ENCODE measurements at places on chromosomes 11 and 22. TPM values are rescaled to one million over a fixed set of nuclear protein-coding genes. Genes with fewer than 3 reads are reported as not detected.

Gene TRMU
- 107 TPM for polyA plus RNA-seq

Gene CHST1
- polyA plus RNA-seq, result 12.1 TPM

Gene ASPHD2
- polyA plus RNA-seq, result 0.40 TPM

Gene TBX10
- polyA plus RNA-seq, result not detected

Gene FADS3
- 98.2 TPM for polyA plus RNA-seq

Gene GDPD4
- not detected for polyA plus RNA-seq

Gene ESAM
- 31.2 TPM for polyA plus RNA-seq

Gene TMEM191C
- 3.6 TPM for polyA plus RNA-seq

Gene MAJIN
- not detected for polyA plus RNA-seq

Gene BAIAP2L2
- 4.6 TPM for polyA plus RNA-seq

Gene LRRC32
- polyA plus RNA-seq, result 63.7 TPM

Gene NAALADL1
- 11.0 TPM for polyA plus RNA-seq

Gene OR4C3
- not detected for polyA plus RNA-seq

Gene ACCS
- polyA plus RNA-seq, result 108 TPM

Gene ANGPTL5
- polyA plus RNA-seq, result 0.22 TPM

Gene HTR3B
- not detected for polyA plus RNA-seq

Gene DEPDC7
- polyA plus RNA-seq, result 0.67 TPM

Gene CDCA5
- 1.6 TPM for polyA plus RNA-seq

Gene TXN2
- polyA plus RNA-seq, result 213 TPM

Gene MAPK8IP2
- 5.0 TPM for polyA plus RNA-seq

Gene NFAM1
- 3.1 TPM for polyA plus RNA-seq

Gene TMEM123
- polyA plus RNA-seq, result 23.7 TPM

Gene OR4C46
- not detected for polyA plus RNA-seq

Gene UPK2
- polyA plus RNA-seq, result 1.0 TPM

Gene IFITM10
- 76.5 TPM for polyA plus RNA-seq

Gene MRGPRX3
- not detected for polyA plus RNA-seq

Gene GLYATL1
- 0.18 TPM for polyA plus RNA-seq

Gene TENM4
- 1.6 TPM for polyA plus RNA-seq

Gene RAB36
- 7.0 TPM for polyA plus RNA-seq

Gene THOC5
- polyA plus RNA-seq, result 23.7 TPM

Gene CABP4
- 0.31 TPM for polyA plus RNA-seq

Gene MB
- polyA plus RNA-seq, result 2.5 TPM

Gene CCDC116
- polyA plus RNA-seq, result not detected
